ENCODE measurements at places on chromosomes 1 and 21.

DNA sequence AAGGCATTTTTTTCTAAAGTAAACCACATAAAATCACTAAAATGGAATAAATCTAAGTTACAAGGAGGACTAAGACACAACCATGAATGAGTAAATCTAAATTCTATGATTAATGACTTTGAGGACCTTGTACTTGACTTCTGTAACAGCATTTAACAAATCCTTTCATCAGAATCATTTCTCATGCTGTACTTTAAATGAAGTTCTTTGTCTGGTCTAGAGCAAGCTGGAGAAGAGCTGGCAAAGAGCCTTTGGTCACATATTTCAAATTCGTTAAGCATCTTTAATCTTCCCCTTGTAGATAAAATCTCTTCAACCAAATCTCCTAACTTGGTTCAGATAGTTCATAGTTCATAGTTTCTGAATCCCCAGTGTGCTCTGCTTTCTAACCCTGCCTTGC, 405.4 kb downstream of the PTPRC start:
- DNase-seq, result peak; percentile 43

- no peak for DNase-seq
Observed at GRCh38 chr1:37545019-37545418, 9.1 kb downstream of the SNIP1 start.

- DNase-seq, result no peak
Observed at GRCh38 chr1:179968994-179969919, 14.6 kb downstream of the CEP350 start.

DNA sequence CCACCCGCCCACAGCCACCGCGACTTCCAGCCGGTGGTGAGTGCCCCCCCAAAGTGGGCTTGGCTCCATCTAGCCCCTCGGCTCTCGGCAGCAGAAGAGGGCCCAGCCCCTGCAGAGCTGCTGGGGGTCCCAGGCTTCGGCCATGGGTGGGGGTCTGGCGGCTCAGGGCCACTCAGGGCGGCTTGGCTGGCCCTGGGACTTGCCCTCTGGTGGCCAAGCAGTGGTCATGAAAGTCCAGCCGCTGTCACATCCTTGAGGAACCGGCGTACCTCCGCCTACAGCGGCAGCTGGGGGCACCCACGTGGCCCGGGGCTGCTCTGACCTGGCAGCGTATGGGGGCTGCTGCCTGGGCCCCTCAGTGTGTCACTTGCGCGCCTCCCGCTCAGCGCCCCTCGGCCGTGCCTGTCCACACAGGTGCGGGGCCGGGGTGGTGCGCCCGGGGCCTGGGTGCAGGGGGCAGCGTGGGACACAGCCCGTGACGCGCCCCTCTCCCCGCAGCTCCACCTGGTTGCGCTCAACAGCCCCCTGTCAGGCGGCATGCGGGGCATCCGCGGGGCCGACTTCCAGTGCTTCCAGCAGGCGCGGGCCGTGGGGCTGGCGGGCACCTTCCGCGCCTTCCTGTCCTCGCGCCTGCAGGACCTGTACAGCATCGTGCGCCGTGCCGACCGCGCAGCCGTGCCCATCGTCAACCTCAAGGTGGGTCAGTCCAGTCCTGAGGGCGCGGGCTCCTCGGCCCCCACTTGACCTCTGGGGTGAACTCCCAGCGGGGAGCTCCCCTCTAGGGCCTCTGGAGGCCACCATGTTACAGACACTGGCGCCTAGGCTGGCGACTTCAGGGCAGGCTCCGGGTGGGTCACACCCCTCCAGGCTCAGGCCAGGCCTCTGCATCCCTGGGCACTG, 32.4 kb downstream of the SLC19A1 start:
- DNase-seq, result no peak

DNA sequence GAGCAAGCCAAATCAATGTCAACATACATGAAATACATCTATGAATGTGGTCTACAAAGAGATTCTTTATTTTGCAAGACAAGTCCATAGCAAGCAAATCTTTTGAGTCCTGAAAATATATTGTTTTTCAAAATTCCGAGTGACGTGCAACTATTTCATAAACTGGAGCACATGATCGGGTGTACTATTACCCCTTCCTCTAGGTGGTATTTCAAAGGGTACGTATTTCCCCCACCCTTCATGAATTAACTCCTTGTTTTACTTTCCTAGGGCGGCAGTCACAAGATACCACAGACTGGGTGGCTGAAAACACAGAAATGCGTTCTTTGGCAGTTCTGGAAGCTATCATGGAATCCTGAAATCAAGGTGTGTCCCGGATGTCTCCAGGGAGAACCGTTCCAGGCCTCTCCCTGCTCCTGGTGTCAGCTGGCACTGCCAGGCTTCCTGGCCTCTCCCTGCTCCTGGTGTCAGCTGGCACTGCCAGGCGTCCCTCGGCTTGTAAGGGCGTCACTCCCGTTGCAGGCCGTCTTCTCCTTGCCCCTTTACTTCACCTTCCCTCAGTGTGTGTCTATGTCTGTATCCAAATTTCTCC, 55.3 kb downstream of the RIPK4 start:
- DNase-seq, result no peak

DNA sequence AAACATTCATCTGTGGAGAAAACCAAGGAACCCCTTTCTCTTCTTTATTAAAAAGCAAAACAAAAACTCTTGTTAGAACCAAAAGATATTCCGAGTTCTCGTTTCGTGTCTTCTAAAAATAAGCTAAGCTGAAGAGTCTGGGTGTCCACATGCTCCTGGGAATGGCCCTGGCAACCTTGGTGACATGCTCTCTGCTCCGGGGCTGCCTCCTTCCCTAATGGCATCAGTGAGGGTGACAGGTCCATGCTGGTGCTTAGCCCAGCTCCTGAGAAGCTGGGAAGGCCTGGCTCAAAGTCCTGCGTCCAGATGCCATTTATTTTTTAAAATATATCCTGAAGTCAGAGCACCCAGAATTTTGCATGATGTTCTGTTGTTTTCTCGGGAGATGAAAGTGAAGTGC, 24.6 kb upstream of the TRAPPC10 start:
- peak; percentile 47 for DNase-seq

GRCh38 chr1:212691561-212692071, 8.0 kb downstream of the BATF3 start:
- DNase-seq, result no peak

GRCh38 chr1:22207511-22208267, 64.8 kb upstream of the WNT4 start:
- DNase-seq, result no peak

- DNase-seq, result peak; percentile 82
Observed at GRCh38 chr21:40841524-40842196, 5.3 kb downstream of the DSCAM start.

Measured in pons (tissue), 1 donor.